ENCODE measurements at places on chromosomes 3 and 15.

GRCh38 chr3:142796823-142797222 is 73.0 kb downstream of the TRPC1 start:
- no peak for DNase-seq

- no peak for DNase-seq
Observed at GRCh38 chr3:5297895-5298294, 110.4 kb downstream of the EDEM1 start.

- DNase-seq, result no peak
Observed at GRCh38 chr15:53506370-53506769, 253.1 kb downstream of the WDR72 start.

- DNase-seq, result no peak
Observed at GRCh38 chr15:31262143-31262530, 64.5 kb upstream of the KLF13 start.

GRCh38 chr3:40281995-40282394 is 27.5 kb upstream of the EIF1B start:
- DNase-seq, result no peak

DNA sequence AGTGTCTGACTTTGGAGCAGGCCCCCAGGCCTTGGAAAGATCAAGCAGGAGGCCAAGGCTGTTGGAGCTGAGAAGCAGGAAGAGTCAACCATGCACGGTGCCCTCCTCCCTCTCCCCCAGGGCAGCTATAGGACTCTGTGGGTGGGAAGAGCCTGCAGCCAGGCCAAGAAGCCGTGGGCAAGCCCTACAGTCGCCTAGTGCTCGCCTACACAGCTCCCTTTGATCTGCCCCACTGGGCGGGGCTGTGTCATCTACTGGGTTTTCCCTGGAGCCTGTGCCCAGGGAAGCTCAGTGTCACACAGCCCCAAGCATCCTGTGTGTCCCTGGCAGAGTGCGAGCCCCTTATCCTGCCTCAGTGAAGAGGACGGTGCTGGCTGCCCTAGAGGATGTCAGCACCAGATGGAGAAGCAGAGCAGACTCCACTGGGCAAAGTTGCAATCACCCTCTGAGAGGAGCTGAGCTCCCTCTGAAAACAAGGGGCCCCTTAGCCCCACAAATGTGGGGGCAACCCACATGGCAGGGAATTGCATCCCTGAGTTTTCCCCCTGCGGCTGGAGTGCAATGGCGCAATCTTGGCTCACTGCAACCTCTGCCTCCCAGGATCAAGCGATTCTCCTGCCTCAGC is 72.2 kb downstream of the KLF13 start:
- no peak for DNase-seq

DNA sequence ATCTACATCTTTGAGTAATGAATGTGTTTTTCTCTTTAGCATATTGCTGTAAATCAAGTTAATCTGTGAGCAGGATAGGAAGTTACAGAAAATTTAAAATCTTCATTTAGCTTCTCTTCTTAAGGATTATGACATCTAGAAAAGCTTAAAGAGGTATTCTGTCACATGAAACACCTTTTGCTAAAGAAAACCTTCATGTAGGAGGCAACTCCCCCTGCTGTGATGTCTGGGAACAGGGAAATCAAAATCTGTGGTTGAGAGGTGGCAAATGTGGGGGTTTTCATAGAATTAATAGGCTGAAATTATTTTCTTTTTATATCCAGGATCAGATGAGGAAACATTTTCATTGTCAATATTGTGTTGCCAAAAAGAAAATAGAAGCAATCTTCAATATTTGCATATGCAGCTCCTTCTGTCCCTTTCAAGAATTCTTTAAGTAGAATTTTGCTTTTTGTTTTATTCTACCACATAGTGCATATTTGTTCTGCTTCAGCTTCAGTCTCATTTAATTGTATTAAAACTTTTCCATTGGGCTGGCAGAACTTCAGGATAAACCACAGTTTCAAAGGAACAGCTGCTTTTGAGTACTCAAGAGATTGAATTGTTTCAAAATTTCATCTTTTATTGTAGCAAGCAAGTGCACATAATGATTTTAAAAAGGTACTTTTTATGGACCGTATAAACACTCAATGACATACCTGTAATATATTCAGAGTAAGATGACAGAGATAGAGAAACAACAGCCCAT is 128.4 kb downstream of the RAP2B start:
- no peak for DNase-seq

- no peak for DNase-seq
Observed at GRCh38 chr3:15527031-15527459, 5.5 kb upstream of the COLQ start.

- no peak for DNase-seq
Observed at GRCh38 chr3:104106276-104106675, 1260.4 kb upstream of the ALCAM start.

DNA sequence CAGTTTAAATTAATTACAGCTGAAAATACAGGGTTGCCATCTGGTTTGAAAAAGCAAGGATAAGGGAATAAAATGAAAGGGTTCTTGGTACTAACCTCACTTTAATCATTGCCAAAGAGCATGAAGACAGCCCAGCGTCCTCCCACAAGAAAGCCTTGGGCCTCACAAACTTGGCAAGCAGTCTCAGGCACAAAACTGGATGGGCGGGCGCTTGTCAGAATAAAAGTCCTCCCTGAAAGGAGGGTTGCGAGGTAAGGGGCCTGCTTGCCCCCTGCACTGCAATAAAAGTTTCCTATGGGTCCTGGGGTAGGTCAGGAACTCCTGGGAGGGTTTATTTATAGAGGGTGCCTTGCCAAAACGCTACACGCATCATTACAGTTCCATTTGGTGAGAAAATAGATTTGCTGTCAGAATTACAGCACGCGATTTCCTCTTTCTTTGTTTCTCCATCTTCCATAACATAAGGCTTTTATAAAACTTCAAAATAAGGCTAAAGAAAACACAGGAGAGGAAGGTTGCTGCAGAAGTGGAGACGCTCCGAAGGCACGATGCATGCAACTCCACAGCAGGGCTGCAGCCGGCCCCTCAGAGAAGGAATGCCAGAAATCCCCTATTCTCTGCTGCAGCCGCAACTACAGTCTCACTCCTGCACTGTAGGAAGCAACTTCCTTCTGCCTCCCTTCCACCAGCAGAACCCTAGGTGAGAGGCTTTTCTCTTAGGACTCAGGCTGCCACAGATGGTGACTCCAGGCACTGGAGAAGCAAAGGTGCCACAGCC is 61.3 kb downstream of the VGLL4 start:
- DNase-seq, result peak; percentile 69

GRCh38 chr3:185330644-185331043 is 32.3 kb upstream of the MAP3K13 start:
- no peak for DNase-seq

- no peak for DNase-seq
Observed at GRCh38 chr3:41751597-41751996, 210.3 kb downstream of the ULK4 start.

- no peak for DNase-seq
Observed at GRCh38 chr3:156643729-156644389, 30.5 kb upstream of the TIPARP start.

- no peak for DNase-seq
Observed at GRCh38 chr3:51591231-51591630, 52.7 kb downstream of the RAD54L2 start.

DNA sequence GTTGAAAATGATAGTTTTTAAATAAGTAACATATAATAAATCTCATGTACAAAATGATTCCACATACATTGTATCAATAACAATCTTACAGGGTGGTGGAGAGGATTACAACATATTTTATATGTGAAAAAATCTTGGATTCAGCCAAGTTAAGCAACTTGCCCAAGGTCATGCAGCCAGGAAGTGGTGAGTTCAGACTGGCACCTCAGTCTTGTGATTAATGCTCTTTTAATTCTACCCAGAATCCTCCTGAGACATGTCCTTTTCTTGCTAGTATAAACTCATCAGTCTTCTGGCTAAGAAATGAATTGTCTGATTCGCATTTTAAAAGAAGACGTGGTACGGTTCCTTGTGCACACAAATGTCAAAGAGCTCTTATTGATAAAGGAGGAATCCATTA is 4.5 kb upstream of the MYRIP start:
- no peak for DNase-seq

- no peak for DNase-seq
Observed at GRCh38 chr3:106326941-106327695, 458.3 kb upstream of the CBLB start.

- DNase-seq, result no peak
Observed at GRCh38 chr3:8403996-8404395, 97.6 kb upstream of the LMCD1 start.

DNA sequence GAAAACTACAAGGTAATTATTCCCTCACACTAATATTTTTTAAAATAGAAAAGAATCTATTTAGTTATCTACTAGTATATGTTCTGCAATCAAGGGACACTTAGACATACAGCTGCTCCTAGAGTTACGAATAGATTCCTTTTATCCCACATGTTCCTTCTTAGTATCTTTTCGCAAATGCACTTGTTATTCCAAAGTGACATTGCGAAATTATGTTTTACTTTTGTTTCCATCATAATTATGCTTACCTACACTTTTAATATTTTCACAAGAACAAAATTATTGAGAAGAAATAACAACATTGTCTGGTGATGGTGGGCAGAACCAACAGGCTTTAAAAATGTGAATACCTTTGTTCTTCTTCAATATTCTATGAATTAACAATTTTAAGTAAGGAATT is 107.1 kb upstream of the MELTF start:
- no peak for DNase-seq

GRCh38 chr3:40181182-40181581 is 128.3 kb upstream of the EIF1B start:
- no peak for DNase-seq

- DNase-seq, result no peak
Observed at GRCh38 chr3:51257870-51258269, 127.2 kb upstream of the MANF start.

DNA sequence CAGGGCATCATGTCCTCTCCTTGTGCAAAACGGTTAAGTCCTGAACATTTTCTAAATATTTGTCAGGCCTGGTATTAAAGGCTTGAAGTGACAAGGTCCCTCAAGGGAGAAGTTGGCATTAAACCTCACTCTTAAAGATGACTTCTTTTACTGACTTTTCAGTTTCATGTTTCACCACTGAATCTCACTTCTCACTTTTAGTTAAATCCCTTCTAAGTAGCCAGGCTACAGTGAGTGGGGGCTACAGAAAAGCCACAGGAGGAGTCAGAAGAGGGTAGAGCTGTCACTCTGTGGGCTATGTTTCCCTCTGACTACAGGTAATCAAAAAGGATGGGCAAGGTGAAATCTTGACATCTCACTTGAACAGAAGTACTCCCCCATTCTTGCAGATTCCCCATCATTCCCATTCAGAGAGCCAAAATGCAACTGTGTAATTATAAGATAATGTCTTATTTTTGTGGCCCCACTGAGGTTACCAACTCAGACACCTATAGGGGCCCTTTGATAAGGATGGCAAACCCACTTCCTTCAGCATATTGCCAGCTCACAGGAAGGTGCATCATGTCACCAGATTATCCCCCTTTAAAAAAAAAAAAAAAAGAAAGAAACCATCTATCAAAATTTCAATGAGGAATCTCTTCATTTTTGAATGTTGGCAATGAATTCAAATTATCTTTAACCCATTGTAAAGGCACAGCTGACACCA is 790.1 kb upstream of the CFAP20DC start:
- no peak for DNase-seq

GRCh38 chr3:134332344-134332743 is 41.9 kb downstream of the AMOTL2 start:
- no peak for DNase-seq

- DNase-seq, result no peak
Observed at GRCh38 chr3:80677796-80678195, 910.0 kb upstream of the ROBO1 start.
